ENCODE measurements at places on chromosomes 12 and 14. TPM values are rescaled to one million over a fixed set of nuclear protein-coding genes. Genes with fewer than 3 reads are reported as not detected.

- DNase-seq = no peak
Measured at GRCh38 chr14:79293482-79294177, 917.7 kb downstream of the DIO2 start.

- DNase-seq = peak; percentile 36
Measured at GRCh38 chr12:67091204-67091603, 178.0 kb upstream of the CAND1 start.

GRCh38 chr12:66188584-66189485 lies at the start of gene IRAK3:
TSS of gene IRAK3 (plus strand) at chr12:66189214. CDS start at chr12:66189300, 86 bp downstream.
- peak; percentile 62 for DNase-seq

DNA sequence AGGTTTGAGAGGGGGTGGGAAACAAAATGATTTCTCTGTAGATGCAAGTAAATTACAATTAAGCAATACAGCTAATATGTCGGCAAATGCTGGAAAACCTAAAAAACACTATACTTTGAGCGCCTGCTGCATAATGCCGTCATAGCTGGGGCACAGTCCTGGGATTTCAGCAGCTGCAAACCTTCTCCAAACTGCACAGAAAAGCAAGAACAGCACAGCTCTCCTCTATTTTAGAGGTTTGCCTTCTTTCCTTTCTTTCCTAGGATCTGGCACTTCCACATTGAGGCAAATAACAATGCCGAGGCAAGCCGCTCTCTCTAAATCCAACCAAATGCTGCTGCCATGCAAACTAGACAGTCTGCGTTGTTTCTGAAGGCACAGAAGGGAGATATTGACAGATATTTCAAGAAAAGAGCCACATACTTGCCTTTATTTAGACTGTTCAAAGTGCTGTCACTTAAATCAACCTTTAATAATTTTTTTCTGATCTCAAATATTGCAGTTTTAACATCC lies 287.1 kb upstream of the G2E3 start:
- no peak for DNase-seq

DNA sequence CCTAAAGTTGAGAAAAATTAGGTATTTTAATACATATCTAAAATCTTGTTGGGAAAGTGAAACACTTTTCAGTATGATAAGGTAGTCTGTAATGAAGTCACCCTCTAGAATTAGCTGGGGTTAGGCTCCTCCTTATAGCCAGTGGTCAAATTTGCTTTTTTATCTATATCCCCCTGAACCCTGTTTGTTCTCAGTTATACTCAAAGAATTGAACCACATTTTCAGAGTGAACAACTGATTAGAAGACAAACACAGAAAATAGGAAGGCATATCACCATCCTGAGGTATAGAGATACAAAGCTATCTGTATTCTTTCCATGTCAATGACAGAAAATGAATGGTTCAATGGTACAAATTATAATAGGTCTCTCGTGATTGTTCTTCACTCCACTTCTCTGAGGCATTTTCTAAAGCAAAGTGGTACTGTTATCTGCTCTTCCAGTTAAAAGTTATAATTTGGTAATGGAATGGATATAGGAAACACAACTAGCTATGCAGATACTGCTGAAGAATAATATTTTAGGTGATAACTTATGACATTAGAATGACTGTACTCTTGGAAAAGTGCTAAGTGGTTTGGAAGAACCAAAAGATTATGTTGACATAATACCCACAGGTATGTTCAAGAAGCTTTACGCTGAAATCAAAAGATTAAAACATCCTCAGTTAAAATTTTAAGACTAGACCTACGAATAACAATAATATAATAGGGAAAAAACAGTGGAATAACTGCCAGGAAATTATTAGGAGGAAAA lies 27.6 kb downstream of the WASHC3 start:
- no peak for DNase-seq

GRCh38 chr12:123142518-123142840 lies 8.4 kb downstream of the PITPNM2 start:
- DNase-seq = no peak

Gene KRT7
- 302 TPM for total RNA-seq

GRCh38 chr14:103941462-103941861 lies 867 bp downstream of the RD3L start:
- no peak for DNase-seq

GRCh38 chr12:11954181-11954580 lies 116.6 kb upstream of the BCL2L14 start:
- DNase-seq = no peak

Gene KRT74
- not detected for total RNA-seq

Gene FAM222A
- 1.8 TPM for total RNA-seq

- no peak for DNase-seq
Measured at GRCh38 chr14:104845033-104845666, 19.9 kb upstream of the CEP170B start.

Gene GLS2
- total RNA-seq = 1.5 TPM

DNA sequence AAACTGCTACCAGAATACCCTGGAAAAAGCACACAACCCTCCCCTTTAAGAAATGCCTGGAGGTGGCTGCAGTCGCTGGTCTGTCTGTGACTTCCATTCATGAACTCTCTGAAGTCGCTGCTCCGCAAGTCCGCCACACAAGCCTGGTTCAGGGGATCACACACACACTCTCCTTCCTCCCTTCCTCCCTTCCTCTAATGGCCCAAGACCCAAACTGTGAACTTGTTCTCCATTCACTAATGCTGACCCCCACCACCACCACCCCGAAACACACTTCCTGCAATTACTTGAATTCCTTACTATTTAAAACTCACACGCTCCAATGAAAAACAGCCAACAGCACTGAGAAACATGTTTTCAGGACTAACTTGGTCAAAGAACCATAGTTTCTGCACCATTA lies 1.0 kb upstream of the LMO3 start:
- no peak for DNase-seq

DNA sequence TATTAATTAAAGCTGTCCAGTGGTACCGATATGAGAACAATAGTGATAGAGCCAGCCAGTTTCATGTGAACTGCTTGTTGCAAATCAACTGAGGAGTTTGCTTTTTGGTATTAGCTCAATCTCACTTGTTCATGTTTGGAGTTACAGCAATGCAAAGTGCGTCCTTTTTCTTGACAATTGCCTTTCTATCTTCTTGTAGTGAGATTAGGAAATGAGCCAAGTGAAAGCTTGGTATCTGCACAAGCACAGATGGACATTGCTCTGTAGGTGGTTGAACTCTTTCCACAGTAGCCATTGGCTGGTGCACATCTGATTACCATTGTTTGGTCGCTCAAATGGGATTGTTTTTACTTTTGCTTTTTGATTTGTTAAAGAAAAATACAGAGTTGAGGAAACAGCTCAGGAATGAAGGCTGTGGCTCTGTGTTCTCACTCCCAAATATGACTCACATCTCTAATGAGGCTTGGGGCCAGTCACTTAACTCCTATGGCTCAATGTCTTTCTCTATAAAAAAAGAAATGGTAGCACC lies 241.4 kb downstream of the BMP4 start:
- peak; percentile 23 for DNase-seq

DNA sequence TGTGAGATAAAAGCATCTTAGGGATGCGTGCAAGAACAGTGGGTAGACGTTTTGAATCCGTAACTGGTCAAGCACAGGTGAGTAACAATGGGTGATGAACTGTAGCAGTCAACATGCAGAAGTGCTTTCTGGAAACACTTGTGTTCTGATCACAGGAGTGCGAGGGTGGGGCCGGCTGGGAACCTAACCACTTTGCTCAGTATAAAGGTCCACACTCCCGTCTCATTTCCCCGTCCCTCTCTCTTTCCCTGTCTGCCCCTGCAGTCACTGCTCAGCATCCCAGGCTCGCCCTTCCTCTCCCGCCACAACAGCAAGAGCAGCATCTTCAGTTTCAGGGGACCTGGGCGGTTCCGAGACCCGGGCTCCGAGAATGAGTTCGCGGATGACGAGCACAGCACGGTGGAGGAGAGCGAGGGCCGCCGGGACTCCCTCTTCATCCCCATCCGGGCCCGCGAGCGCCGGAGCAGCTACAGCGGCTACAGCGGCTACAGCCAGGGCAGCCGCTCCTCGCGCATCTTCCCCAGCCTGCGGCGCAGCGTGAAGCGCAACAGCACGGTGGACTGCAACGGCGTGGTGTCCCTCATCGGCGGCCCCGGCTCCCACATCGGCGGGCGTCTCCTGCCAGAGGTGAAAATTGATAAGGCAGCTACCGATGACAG lies 127.1 kb downstream of the FIGNL2 start:
- DNase-seq = peak; percentile 31

Gene VRTN
- total RNA-seq = not detected

DNA sequence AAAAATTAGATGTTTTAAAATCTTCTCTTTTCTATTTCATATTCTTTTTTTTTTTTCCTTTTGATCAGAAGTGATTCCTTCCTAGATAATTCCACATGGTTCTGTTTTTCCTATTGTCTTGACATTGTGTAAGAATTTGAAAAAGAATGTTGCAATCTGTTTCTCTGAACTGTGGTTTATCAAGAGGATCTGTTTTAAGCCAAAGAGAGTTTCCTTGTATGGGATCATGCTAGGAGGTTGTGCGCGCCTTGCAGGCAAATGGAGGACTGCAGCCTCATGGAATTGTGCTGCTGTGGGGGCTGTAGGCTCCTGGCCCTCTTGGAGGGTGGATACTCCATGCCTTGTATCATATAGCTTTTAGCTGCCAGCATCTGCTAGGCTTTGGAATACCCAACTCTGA lies 43.3 kb upstream of the MBIP start:
- DNase-seq = no peak

Gene PTPN6
- total RNA-seq = not detected

- peak; percentile 85 for DNase-seq
Measured at GRCh38 chr14:72638021-72638420, 255.9 kb downstream of the DPF3 start.

- DNase-seq = no peak
Measured at GRCh38 chr14:63654346-63654745, 12.7 kb upstream of the WDR89 start.

DNA sequence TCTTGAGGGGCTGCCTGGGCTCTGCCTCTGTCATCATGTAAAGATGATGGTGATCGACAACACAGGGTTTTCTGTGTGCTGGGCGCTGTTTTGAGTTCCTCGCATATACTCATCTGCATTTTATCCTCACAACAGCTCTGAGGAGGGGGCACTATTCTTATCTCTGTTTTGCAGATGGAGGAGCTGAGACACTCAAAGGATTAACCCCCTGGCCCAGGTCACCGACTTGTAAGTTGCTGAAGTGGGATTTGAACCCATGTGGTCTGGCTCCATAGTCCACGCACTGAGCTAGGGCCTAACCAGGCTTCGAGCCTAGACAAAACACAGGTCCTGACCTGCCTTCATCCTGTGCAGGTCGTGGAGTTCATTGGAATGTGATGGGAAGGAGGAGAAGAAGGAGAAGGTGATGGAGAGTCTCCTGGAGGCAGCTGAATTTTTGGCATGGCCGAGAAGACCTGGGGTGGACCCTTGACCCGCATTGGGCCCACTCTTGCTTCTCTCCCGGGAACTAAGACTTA lies 140.0 kb downstream of the ASCL4 start:
- no peak for DNase-seq

DNA sequence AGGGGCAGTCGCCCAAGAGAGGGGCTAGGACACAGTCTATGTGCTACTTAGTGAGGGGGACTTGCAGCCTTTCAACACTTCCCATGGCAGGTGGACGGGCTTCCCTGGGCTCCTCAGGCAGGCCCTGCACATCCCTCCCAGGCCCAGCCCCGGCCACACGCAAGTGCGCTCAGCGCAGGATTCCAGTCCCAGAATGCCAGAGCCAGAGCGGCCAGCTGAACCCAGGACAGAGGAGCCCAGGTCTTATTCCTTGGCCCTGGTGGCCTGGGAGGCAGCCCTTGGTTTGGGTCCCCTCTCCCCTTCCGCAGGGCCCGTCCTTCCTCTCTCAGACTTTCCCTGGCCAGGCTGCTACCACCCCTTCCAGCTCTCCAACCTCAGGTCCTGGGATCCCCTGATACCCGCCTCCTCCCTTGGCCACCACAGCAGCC lies 12.0 kb downstream of the DLK1 start:
- DNase-seq = no peak

GRCh38 chr12:104407922-104408321 lies 48.8 kb upstream of the CHST11 start:
- no peak for DNase-seq

- no peak for DNase-seq
Measured at GRCh38 chr12:28498850-28499249, 308.6 kb downstream of the CCDC91 start.

Gene OAS3
- 8.6 TPM for total RNA-seq

Gene TAS2R7
- not detected for total RNA-seq

DNA sequence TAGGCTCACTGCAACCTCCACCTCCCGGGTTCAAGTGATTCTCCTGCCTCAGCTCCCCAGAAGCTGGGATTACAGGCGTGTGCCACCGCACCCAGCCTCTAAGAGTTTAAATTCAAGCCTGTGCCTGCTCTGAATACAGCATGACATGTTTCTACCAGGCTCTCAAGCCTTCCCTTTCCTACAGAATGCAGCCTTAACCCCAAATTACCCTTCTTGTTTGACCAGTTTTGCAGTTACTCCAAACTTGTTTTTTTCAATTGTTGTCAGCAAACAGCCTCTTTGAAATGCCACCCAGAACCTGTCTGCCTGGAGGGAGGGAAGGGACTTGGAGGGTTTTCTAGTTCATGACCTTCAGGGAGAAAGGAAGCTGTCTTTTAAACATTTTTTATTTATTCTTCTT lies 15.4 kb downstream of the GLTP start:
- DNase-seq = no peak

DNA sequence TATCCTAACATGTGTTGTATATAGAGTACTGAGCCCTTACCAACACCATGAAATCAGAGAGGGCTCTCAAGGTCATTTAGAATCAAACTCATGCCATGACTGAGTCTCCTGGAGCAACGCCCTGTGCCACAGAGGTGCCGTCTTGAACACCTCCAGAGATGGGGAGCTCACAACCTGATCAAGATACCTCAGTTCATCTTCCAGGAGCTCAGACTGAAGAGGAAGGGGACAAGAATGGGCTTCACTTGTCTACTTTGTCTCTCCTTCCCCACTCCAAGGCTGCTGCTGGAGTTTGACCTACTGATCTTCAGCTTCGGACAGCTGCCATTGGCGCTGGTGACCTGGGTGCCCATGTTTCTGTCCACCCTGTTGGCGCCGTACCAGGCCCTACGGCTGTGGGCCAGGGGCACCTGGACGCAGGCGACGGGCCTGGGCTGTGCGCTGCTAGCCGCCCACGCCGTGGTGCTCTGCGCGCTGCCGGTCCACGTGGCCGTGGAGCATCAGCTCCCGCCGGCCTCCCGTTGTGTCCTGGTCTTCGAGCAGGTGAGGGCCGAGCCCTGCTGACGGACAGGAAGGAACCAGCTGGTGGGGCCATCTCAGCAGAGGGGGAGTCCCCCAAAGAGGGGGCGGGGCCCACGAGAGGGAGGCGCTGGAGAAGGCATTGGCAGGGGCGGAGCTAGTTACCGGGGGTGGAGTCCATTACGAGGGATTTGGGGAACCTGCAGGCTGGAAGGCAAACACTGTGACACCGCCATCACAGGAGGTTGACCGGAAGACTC lies 12.0 kb downstream of the SOAT2 start:
- DNase-seq = no peak

Gene DAO
- not detected for total RNA-seq

- DNase-seq = no peak
Measured at GRCh38 chr12:98280152-98280551, 235.2 kb upstream of the TMPO start.

GRCh38 chr14:55454264-55455002 lies 14.0 kb upstream of the TBPL2 start:
- DNase-seq = peak; percentile 25

Gene MED13L
- 11.9 TPM for total RNA-seq

Gene PCED1B
- total RNA-seq = not detected

- peak; percentile 7 for DNase-seq
Measured at GRCh38 chr12:4701395-4702190, 18.6 kb upstream of the GALNT8 start.

GRCh38 chr12:130847112-130847511 lies 8.1 kb upstream of the STX2 start:
- DNase-seq = no peak

- no peak for DNase-seq
Measured at GRCh38 chr12:71063087-71063486, 94.7 kb downstream of the TSPAN8 start.

Gene ACRBP
- not detected for total RNA-seq

Data from MG63 (cell line).